ACHN (cell line): ENCODE measurements at places on chromosomes 11 and 22.

DNA sequence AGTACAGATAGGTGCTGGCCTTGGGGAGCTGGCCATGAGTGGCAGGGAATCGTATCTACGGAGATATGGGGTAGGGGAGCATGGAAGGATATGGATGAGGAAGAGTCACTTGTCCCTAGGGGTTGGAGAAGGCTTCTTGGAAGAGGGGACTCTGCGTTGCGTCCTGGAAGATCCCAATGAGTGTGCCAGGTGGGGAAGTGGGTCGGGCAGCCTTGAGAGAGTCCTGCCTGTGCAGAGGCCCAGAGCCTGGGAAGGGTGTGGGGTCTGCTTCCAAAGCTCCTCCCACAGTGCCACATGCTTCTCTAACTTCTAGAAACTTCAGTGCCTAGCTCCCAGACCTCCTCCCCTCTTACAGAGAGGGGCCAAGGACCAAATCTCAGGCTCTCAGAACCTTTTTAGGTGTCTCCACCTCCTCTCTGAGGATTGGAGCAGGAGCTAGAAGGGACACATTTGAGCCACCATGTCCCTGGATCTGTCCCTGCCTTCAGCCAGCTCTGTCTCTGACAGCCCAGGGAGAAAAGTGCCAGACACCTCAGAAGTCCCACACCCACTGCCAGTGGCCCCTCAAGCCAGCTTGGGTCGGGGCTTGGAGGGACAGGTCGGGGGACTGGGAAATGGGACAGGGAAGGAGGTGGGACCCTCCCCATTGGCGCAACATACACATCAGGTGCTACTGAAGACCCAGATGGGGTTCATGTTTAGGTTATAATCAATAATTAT, 11.0 kb downstream of the RHBDD3 start:
- no peak for DNase-seq

DNA sequence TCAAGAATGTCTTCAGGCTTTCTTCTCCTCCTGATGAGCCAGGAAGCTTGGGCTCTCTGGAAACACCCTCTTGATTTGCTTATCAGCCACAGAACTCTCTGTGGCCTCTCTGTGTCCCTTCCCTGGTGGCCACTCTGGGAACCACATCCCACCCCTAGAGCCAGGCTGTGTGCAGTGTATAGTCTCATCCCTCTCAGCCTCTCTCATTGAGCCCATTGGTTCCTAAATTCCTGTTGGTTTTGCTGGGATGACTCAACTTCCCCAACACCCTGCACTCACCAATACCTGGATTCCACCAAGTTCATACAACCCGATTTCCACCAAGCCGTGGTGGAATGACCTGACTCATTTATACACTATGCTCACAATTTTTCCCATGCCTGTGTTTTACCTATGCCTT, 5.2 kb downstream of the IRAG1 start:
- DNase-seq = peak; percentile 16

DNA sequence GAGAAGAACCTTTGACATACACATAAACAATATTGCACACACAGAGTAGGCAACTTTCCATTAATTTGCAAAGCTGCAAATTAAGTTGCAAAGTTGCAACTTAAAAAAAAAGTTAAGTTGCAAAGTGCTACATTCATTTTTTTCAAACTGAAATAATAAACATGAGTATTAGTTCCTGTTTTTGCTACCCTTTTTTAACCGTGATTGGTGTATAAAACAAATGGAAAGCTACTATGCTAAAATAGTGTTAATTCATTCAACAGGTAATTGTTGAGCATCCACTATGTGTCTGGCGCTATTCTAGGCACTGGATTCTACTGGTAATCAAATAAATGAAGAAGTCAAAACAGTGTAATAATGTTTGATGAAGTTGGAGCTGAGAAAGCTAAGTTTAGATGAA, 8.1 kb downstream of the ZFP91 start:
- DNase-seq = no peak

DNA sequence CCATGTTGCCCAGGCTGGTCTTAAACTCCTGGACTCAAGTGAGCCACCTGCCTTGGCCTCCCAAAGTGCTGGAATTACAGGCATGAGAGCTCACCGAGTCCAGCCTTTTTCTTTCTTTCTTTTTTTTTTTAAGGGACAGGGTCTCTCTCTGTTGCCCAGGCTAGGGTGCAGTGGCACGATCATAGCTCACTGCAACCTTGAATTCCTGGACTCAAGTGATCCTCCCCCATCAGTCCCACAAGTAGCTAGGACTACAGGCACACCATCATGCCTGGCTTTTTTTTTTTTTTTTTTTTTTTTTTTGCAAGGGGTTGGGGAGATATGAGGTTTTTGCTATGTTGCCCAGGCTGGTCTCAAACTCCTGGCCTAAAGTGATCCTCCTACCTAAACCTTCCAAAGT, 78.5 kb downstream of the MRTFA start:
- no peak for DNase-seq

GRCh38 chr11:4025248-4025966, 69.2 kb upstream of the RRM1 start:
- DNase-seq = no peak

GRCh38 chr11:74896311-74896710, 52.6 kb downstream of the XRRA1 start:
- DNase-seq = no peak

- DNase-seq = no peak
Observed at GRCh38 chr22:49672014-49672516, 155.6 kb downstream of the BRD1 start.

GRCh38 chr11:9905960-9906791, 242.3 kb downstream of the SWAP70 start:
- peak; percentile 82 for DNase-seq

DNA sequence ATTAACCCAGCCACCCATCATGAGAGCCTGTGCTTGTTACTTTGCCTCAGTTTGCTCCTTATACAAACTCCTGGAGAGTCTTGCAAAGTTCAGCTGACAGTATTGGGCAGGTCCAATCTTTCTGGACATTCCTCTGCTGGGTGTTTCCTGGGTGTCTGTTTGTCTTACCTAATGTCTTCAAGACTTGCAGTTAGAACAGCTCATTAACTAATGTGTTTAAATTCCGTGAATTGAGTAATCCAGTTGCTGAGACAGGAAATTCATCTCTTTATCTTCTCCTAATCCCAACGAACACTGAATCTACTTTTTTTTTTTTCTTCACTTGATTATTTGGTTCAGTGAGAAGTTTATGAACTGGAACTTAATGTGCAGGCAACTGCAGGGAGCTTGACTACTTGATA, 20.6 kb downstream of the BCO2 start:
- DNase-seq = peak; percentile 48

GRCh38 chr22:45996241-45997076, 19.5 kb upstream of the WNT7B start:
- peak; percentile 72 for DNase-seq
